ENCODE measurements at places on chromosomes 11 and 22. TPM values are rescaled to one million over a fixed set of nuclear protein-coding genes. Genes with fewer than 3 reads are reported as not detected.

Gene EXPH5
- 1.9 TPM for total RNA-seq

Gene CAT
- total RNA-seq: 37.7 TPM

- DNase-seq: no peak
Measured at GRCh38 chr11:69171476-69172240, 15.9 kb downstream of the SMIM38 start.

DNA sequence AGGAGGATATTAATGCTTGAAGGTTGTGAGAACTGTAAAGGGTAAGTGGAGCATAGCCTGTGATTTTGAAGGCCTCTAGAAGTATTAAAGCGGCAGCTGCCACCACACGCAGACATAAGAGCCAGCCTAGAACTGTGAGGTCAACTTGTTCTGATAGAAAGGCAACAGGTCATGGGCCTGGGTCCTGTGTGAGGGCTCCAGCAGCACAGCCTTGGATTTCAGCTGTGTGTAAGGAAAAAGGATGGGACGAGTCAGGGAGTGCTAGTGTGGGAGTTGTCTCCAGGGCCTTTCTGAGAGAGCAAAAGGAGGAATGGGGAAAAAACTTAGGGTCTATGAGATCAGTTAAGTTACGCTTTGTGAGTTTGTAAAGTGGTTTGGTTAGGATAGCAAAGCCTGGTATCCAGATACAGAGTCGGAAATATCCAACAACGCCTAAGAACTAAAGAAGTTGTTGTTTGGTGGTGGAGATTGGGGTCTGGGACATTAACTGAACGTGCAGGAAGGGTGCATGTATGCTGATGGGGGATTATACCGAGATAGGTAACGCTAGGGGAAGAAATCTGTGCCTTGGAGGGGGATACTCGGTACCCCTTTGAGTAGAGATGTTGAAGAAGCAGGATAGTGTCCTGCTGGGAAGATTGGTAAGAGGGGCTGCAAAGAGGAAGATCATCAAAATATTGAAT is 17.4 kb upstream of the ANO1 start:
- DNase-seq: no peak

DNA sequence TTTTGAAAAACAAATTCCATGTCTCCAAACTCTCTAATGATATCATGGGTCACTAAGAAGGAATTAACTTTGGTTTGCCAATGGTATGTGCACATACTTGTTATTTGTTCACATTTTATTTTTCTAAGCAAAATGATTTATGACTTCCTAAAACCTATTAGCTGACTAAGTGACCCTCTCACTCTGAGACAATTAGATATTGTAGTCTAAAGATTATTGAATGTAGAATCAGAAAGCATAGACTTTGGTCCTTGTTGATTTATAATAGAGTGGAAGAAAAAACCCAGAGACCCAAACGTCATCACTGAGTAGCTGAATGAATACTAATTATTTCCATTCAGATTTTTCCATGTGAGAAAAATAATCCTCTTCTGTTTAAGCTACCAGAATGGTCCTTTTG is 243.5 kb upstream of the ANO3 start:
- DNase-seq: no peak

GRCh38 chr22:38046070-38046748 is 11.0 kb upstream of the PICK1 start:
- no peak for DNase-seq

DNA sequence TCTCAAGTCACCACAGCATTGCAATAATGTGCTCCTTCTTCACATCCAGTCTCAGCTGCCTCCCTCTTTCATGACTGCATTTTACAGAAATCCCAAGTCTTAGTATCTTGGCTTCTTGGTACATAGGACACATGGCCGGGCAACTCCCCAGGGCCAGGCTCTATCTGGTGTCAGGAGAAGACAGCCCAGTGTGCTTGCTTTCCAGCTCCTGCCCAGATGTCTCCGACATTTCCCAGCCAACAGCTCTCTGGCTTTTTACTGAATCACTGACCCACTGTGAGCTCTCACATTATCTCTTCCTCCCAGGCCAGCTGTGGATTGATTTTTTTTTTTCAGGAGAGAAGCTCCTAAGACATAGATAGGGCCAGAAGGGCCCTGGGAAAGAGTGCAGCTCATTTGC is 346.0 kb upstream of the C11orf87 start:
- DNase-seq: no peak

DNA sequence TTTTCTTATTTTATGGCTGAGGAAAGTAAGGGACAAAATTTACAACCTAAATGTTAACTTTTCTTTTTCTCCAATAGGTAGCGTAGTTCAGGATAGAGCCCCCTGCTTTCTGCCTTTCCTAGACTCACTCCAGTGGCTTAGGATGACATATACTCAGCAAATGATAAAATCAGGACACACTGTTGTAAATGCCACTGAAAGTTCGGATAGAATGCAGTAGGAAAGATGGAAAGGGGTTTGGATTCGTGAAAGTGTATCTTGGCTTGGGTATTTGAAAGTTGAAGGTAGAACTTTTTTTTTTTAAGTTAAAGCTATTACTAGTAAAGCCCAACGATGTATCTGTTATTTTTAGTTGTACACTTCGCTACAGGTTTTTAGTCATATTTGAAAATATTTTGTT is 2.2 kb downstream of the DYNC2H1 start:
- DNase-seq: no peak

- DNase-seq: no peak
Measured at GRCh38 chr11:63783925-63784592, 15.5 kb upstream of the ZFTA start.

All from activated CD8-positive, alpha-beta T cell treated with anti-CD3 and anti-CD28 coated beads, Interleukin-2, amount 10 ng/mL, durations not matched to agents 7 days and 5 days (primary cell).